ENCODE measurements at places on chromosomes 12 and 14.

DNA sequence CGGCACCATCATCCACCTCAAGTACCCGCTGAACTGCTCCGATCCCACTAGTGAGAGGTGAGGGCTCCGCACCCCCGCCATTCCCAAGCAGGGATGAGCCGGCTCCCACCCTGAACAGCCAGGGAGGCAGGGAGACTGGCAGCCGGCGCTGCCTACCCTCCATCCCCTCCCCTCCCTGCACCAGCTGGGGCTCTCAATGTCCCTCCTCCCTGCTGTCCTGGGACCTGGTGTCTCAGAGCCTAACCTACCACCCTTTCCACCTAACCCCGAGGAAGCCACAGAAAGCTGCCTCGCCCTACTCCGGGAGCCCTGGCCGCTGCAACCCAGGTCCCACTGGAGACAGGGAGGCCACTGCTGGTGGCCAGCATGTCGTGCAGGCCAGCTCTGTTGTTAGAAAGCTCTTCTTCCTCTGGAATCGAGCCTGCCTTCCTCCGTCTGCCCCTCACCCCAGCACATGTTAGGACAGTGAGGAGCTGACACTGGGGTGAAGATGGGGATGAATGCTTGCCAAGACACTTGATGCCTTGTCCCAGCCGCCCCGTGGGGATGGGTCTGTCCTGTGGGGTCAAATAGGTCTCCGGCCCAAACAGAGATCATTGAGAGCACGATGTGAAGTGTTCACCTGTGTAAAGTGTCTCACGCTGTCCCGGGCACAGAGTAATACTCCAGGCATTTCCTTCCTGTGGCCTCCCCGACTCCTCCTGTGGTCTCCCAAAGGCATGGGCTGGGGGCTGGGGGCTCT is 1.1 kb downstream of the PTPN6 start:
- DNase-seq, result no peak

- no peak for DNase-seq
Measured at GRCh38 chr12:118611295-118611694, 234.9 kb downstream of the SUDS3 start.

DNA sequence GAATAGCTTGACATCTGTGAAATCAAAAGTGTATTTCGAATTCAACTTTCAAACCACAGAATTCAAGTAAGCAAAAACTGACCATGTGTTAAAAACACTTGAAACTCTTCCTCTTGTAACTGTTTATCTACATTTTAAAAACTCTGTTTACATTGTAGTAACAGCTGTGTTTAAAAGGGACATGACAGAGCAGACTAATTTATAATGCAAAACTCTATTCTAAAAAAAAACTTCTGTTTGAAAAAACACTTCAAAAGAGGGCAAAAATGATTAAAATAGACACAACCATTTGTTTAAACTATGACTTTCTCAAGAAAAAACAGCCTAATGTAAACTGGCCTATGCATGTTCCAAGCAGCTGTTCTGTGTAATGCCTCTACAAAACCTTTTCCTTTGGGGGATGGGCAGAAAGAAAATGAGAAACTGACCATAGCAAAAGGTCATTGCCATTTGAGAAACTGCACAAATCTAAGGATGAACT is 149.1 kb upstream of the HMGA2 start:
- DNase-seq, result peak; percentile 83

GRCh38 chr12:71125949-71126348 is 31.9 kb downstream of the TSPAN8 start:
- DNase-seq, result no peak

DNA sequence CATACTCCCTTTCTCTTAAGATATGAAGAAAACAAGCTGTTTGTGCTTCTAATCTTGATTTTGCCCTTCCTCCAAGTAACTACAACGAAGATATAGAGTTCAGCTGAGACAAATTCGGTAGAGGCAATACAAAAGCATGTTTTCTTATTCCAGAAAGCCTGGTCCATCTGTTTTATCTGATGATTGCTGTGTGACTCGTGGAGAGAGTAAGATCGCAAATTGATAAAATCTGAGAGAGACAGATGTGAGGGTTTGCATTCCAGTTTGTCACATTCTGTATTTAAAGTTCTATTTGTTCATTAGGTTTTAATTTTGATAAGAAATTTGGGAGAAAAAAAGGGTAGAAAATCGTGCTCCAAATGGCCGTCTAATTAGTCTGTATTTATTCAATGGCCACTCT is 192.1 kb downstream of the CPNE8 start:
- no peak for DNase-seq
